GM12865 (cell line): ENCODE measurements at places on chromosomes 3 and 15.

- DNase-seq, result no peak
Measured at GRCh38 chr15:77786956-77787355, 154.2 kb upstream of the LINGO1 start.

DNA sequence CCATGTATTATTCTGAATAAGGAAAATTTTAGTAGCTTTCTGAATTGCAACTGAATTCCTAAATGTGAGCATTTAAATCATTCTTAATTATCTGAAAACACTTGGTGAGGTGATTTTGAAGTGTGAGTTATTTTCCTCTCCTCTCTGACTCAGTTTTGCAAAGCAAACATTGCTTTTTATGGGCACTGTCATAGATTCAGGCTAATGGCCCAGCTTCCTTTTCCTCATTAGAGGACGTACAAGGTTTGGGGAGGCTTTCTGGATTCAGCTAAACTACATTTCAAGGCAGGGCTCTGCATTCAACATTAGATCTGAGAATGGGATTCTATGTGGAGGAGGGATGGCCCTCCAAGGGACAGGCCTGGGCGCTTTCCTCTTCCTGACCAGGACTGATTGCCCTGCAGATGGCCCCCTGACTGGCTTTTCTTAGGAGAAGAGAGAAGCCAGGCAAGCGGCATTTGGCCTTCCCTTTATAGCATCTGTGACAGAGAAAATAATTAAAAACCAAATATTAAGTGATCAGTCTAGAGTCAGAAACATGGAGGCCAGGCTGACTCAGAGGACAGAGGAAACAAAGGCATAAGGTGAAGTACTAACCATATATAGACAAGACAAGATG, 53.0 kb upstream of the STXBP5L start:
- DNase-seq, result no peak

DNA sequence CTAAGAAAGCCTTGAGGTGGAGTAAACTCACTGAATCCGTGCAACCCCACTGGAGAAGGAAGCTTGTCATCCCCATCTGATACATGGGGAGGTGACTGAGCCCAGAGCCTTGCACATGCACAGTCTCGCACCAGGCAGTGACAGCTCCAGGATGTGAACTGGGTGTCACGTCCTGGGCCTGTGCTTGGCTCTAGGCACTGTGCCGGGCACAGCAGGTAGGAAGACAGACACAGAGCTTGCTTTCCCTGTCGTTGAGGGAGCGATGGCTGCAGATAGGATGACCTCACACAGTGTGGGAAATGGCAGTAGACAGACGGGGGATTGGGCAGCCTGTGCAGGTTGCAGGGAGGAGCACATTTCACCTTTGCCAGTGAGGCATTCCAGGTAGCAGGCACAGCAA, 12.2 kb upstream of the ATP2B2 start:
- no peak for DNase-seq

GRCh38 chr3:19947549-19948225, 790 bp downstream of the RAB5A start:
- DNase-seq, result peak; percentile 52

DNA sequence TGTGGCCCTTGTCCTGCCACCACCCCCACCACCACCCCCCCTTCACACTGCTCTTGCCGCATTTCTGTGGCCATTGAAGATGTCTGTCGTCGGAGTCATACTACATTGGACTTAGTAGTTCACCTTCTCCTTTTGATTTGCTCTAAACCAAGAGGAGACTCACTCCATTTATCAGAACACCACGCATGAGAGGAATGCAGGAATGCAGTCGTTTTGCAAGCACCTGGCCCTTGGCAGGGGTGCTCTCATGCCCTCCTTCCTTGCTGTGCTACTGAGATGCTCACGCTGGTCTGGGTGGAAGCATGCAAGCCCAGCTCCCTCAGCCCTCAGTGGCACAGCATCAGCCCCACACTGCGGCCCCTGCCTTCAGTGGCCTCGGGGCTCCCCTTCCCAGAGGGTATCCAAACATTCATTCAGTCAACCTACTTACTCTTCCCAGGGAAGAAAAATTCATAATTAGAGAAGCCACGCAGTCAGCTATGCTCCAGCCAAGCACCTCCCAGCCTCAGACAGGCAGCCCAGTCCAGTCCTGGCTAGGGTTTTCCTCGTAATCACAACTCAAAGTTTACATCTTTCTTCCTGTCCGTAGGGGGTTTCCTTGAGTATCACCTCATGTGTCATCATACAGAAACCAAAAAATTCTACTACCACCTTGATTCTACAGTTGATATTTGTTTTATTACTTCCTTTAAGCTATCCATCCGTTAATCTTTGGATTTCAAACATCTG, 520.0 kb downstream of the GABRG3 start:
- DNase-seq, result no peak

DNA sequence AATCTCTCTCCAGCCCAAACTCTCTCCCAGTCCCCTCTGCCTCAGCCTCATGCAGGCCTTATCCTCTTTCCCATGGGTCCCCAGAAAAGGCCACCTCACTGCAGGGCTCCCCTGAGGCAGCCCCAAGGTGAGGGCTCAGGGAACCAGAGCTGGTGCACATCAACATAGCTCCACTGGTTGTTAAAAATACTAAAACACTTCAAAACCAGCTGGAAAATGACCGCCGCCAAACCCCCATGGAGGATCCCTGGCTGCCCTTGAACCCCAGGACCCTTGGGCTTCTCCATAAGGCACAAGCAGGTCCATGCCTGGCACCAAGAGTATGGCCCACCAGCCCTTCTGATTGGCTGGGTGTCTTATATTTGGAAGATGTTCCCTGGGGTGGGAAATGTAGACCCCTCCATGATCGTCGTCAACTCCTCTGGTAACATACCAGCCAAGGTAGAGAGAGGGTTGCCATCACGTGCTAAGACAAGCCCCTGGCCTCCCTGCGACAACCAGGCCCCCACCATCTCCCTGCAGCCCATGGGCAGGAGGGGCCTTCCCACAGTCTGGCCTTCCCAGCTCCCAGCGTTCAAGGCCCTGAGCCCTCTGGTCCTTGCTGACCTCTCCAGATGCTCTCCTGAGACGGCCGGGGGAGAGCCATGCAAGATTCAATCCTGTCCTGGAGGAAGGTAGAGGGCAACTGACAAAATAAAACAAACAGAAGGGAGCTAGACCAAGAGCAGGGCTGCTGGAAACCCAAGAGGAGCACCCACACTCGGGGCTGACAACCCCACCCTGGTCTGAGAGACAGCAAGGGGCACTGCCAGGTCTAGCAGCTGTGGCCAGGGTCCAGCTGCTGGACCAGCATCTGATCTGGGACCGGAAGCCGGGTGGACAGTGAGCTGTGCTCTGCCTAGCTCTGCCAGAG, 132.1 kb upstream of the PRR20G start:
- no peak for DNase-seq

DNA sequence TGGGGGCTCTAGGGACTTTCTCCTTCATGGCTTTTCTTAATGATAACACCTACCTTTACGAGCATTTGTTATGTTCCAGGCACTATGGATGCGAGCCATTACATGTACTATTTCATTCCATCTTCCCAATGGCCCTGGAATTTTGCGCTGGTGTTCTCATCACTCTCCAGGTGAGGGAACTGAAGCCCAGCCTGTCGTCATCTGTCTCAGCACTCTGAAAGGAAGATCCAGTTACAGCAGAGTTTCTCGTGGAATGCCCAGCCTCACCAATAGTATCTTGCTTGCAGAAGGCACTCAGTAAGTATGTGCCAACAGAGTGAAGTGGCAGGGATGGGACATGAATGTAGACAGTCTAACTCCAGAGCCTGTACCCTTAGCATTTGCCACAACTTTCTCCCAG, 56.8 kb downstream of the NOX5 start:
- no peak for DNase-seq
